T-helper 9 cell (primary cell): ENCODE measurements at places on chromosomes 5 and 9.

DNA sequence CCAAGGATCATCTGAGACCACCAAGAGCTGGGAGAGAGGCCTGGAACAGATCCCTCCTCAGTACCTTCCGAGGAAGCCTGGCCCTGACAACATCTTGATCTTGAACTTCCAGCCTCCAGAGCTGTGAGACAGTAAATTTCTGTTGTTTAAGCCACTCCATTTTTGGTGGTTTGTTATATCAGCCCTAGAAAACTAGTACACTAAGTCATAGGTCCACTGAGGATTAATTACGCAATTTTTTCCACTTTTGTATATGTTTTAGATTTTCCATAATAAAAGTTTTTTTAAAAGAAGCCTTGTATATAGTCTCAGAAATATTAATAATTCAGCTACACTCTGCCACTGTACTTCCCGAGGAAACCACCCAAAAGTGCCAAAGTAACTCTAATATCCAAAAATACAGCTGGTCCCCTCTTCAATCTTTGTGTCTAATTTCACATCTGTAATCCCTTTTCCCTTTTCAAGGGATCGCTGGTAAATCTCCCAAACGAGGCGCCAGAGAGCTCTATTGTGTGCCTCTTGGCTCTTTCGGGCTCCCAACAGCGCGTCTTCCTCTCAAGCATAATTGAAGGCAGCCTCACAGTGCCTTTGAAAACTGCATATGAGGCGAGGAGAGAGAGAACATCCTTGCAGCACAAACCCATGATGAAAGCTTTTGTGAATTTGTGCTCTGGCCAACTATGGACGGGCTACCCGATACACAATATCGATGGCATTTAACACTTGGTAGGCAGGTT is 32.7 kb downstream of the PRUNE2 start:
- DNase-seq = no peak

DNA sequence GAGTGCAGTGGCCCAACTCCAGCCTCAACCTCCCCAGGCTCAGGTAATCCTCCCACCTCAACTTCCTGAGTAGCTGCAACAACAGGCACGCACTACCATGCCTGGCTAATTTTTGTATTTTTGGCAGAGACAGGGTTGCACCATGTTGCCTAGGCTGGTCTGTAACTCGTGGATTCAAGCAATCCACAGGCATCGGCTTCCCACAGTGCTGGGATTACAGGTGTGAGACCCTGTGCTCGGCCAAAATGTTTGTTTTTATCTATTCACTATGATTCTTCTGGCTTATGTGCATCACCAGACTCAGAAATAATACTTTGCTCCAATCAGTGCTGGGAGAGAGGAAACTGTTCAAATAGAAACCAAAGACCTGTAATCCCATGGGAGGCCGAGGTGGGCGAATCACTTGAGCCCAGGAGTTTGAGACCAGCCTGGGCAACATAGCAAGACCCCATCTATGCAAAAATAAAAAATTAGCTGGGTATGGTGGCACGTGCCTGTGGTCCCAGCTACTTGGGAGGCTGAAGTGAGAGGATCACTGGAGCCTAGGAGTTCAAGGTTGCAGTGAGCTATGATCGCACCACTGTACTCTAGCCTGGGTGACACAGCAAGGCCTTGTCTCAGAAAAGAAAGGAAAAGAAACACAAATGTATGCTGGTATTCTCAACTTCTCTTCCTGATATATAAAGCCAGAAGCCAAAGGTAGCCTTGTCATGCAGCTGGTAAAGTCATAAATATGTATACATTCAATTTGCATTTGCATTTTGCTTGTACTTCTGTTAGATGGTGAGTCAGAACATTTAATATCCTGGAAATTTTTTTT is 4.5 kb downstream of the PIP5K1B start:
- DNase-seq = no peak

GRCh38 chr5:153774686-153775085 is 264.0 kb downstream of the FAM114A2 start:
- no peak for DNase-seq

DNA sequence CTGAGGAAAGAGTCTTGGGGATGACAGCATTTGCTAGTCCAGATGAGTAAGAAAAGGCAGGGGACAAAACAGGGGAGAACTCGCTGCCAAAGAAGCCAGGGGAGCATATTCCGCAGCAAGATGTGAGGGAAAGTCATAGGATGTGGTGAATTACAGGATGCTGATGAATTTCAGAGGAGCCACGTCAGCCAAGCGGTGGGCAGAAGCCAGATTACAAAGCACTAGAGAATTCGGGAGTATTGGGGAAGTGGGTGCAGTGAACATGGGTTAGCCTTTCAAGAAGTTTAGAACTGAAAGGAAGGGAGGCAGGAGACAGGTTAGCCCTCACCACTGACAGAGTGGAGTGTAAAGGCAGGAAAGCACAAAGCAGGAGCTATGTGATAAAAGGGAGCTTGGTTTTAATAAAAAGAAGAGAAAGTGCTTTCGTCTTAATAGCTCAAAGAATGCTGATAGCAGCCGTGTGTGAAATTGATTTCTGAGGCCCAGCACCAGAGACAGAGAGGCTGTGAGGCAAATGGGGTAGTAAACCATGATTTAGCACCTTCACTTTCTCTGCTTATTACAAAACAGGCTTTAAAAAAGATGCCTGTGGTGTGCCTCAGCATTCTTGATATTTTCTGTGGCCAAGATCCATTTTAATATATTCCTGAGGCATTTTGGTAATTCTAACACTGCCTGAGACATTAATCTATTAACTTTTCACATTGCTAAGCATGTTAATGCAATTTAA is 16.9 kb downstream of the ADAMTSL1 start:
- DNase-seq = no peak

- no peak for DNase-seq
These were observed 860.8 kb upstream of the DMAC1 start for GRCh38 chr9:8660383-8660782.

GRCh38 chr5:90488791-90489190 is 14.1 kb downstream of the POLR3G start:
- no peak for DNase-seq

DNA sequence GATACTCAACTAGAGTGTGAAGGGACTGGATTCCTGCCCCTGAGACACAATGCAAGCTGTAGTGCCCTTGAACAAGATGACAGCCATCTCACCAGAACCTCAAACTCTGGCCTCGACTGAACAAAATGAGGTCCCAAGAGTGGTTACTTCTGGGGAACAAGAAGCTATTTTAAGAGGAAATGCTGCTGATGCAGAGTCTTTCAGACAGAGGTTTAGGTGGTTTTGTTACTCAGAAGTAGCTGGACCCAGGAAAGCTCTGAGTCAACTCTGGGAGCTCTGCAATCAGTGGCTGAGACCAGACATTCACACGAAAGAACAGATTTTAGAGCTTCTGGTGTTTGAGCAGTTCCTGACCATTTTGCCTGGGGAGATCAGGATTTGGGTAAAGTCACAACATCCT is 2.4 kb downstream of the ZNF483 start:
- no peak for DNase-seq

- DNase-seq = no peak
These were observed 25.9 kb downstream of the RAD1 start for GRCh38 chr5:34889394-34889793.

DNA sequence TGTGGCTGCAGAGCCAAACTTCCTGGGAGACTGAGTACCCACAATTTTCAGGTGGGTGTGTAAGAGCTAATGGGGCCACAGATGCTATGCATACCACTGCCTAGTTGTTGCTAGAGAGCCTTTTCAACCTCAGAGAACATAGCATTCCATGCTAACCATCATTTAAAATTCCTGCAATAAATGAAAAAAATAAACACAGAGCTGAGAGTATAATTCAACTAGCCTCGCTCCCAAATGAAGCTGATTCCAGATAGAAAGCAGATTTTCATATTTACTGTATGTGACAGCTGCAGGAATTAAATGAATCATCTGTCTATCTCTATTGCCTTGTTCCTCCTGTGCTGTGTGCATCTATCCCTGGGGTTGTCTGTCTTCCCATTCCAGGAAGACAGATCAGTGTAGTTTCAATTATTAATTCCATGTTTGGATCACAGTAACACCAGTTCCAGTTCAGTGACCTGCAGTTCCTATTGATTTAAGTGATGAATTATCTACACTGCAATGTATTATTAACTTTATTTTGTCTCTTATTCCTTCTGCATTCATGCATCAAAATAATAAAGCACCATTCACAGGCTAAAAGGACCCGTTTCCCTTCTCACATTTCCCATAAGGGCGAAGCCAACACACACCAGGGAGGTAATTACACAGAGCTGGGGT is 324.5 kb downstream of the SLIT3 start:
- no peak for DNase-seq

- DNase-seq = no peak
These were observed 593.7 kb downstream of the IRX1 start for GRCh38 chr5:4189317-4189716.

GRCh38 chr5:67350185-67350584 is 153.6 kb upstream of the CD180 start:
- DNase-seq = no peak

DNA sequence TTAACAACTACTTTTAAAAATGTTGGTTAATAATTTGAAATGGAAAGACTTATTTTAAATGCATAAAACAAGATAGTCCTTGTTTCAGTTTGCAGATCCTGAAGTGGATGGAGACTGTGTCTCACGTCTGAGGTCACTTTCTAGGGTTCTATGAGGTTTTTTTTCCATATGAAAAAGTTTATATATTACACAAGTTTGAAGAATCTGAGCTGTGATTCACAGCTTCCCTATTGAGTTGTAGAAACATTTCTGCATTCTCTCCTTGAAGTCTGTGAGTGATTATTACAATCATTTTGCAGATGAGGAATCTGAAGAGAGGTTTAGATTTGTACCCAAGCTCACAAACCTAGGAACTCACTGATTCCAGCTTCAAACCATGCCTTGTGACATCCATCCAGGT is 442.5 kb upstream of the KLF4 start:
- no peak for DNase-seq
